Aorta (tissue), 5 donors: ENCODE measurements at places on chromosomes 2 and 18.

DNA sequence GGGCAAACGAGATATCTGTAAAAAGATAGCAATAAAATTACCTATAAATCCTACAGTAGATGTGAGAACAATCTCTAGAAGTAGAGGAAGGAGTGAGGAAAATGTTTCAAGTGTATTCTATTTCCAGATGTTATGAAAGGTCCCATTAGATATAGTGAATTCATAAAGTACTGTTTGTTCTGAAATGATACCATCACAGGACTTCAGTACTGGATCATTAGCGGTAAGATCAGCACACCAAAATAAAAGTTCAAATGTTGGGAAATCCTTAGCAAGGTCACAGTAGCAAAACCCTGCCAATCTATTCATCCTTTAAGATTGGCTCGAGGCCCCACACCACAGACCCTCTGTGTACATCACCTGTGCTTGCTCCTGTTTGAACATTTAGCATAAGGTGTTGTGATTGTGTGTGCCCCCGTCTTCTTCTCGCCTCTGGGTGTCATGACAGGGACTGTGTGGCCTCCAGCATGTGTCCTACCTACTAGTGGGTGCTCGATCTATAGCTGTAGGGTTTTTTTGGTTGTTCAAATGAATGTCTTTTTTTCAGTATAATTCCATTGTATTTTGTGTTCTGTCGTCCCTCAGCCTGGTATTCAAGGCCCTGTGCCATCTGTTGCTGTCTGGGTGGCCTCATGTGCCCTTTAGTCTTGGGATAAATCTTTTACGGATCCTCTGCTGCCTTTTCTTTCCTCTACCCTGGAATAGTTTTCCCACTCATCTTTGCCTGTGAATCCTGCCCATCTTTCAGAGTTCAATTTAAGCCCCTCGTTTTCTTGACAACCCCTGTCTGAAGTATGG, 9.1 kb downstream of the MFSD6 start:
- no peak for DNase-seq
- no peaks in the 10 kb centered on the region for H3K4me1 ChIP-seq
- no peaks in the 10 kb centered on the region for H3K36me3 ChIP-seq
- H3K27ac ChIP-seq, result no peak overlapping the region

DNA sequence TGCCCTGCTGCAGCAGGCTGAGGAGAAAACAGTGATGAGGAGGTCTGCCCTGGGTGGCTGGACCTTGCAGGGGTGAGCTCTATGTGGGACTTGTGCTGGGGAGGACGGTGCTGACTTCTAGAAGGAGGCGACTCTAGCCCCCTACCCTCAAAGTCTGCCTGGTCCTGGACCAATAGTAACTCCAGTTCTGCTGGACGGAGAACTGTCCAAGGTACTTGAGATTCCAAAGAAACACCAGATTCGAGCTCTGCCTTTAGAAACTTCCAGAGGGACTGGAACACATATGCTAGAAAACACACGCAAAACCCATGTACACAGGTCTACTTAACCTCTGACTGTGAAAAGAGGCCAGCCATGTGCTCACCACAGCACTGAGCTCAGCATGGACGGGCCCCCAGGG, 260.6 kb downstream of the TWIST2 start:
- H3K27ac ChIP-seq, result no peak overlapping the region
- no peaks in the 10 kb centered on the region for H3K27me3 ChIP-seq
- peaks cover 2% of the 10 kb centered on the region for H3K36me3 ChIP-seq
- H3K4me1 ChIP-seq, result no peaks in the 10 kb centered on the region
- DNase-seq, result no peak
- no peak overlapping the region for H3K4me3 ChIP-seq

DNA sequence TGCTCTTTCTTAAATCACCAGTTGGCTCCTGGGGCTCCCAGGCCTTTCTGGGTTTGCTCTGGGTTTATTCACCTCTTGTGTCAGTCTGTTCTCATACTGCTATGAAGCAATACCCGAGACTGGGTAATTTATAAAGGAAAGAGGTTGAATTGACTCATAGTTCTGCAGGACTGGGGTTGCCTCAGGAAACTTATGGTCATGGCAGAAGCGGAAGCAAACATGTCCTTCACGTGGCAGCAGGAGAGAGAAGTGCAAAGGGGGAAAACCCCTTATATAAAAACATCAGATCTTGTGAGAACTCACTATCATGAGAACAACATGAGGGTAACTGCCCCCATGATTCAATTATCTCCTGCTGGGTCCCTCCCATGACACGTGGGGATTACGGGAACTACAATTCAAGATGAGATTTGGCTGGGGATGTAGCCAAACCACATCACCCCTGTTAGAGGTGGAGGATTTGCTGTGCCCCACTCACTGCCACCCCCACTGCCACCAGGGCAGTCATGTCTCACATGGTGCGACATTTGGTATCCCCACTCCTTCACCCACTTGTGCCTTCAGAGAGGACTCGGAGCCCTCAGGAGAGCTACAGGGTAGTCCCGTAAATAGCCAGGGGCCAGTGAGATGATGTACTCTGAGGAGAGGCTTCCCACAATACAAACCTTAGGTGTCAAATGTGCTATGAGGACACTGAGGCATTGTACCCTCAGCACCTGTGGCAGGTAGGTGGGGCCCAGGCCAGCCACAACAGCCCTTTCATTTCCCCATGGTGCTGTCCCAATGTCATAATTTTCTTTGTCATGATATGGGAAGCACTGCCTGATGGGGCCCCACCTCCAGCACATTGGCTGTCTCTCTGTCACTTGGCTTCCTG, 35.7 kb downstream of the CDC42EP3 start:
- H3K27ac ChIP-seq, result no peak overlapping the region
- H3K36me3 ChIP-seq, result no peaks in the 10 kb centered on the region
- no peaks in the 10 kb centered on the region for H3K4me1 ChIP-seq
- no peak overlapping the region for H3K4me3 ChIP-seq
- H3K27me3 ChIP-seq, result no peaks in the 10 kb centered on the region

GRCh38 chr2:226771067-226771466, 28.6 kb downstream of the IRS1 start:
- no peaks in the 10 kb centered on the region for H3K4me1 ChIP-seq
- H3K27ac ChIP-seq, result no peak overlapping the region
- no peak for DNase-seq

GRCh38 chr2:120376101-120376500, 30.2 kb downstream of the INHBB start:
- H3K36me3 ChIP-seq, result no peaks in the 10 kb centered on the region
- peak; percentile 12 for DNase-seq
- no peaks in the 10 kb centered on the region for H3K27me3 ChIP-seq
- H3K27ac ChIP-seq, result no peak overlapping the region
- H3K4me3 ChIP-seq, result no peak overlapping the region

- no peak overlapping the region for H3K4me3 ChIP-seq
- no peak for DNase-seq
- H3K4me1 ChIP-seq, result no peaks in the 10 kb centered on the region
- no peaks in the 10 kb centered on the region for H3K27me3 ChIP-seq
Observed at GRCh38 chr18:58364876-58365528, 263.9 kb downstream of the ALPK2 start.

DNA sequence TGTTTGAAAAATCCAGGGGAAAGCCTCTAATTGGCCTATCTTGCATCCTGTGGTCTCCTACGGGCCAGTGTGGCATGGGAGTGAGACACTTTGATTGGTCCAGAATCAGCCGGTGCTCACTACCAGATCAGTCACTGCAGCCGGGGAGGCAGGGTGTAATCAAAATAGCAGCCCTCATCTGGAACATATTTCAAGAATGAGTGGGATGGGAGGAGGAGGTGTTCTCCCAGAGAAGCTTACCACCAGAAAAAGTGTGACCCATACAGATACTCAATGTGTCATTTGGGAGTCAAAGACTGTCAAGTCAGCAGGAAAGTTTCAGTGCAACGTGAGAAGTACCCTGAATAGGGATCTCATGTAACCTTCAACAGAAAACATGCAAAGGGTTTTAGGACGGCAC, 393.9 kb upstream of the SLC14A2 start:
- DNase-seq, result no peak
- H3K27ac ChIP-seq, result no peak overlapping the region
- H3K4me1 ChIP-seq, result no peaks in the 10 kb centered on the region
- no peaks in the 10 kb centered on the region for H3K27me3 ChIP-seq
- H3K36me3 ChIP-seq, result no peaks in the 10 kb centered on the region
- no peak overlapping the region for H3K4me3 ChIP-seq

DNA sequence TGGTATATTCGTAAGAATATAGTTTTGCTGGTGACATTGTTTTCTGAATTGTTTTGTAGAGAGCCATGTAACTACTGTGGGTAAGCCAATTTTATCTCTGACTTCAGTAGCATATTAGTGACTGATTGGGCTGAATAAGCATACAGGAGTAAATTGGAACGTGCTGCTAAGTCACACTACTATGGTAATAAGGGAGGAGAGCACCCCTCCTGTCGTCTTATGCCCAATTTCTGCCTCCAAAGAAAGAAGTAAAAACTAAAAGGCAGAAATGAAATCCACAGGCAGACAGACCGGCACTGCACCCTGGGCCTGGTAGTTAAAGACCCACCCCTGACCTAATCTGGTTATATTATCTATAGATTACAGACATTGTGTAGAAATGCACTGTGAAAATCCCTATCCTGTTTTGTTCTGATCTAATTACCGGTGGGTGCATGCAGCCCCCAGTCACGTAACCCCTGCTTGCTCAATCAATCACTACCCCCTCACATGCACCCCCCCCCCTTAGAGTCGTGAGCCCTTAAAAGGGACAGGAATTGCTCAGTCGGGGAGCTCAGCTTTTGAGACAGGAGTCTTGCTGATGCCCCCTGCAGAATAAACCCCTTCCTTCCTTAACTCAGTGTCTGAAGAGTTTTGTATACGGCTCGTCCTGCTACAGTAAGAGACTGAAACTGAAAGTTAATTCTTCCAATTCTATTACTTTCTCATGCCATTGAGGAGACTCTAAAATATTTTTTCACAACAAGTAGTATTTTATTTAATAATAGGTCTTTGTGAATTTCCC, 167.0 kb downstream of the ZNF804A start:
- no peaks in the 10 kb centered on the region for H3K27me3 ChIP-seq
- no peak overlapping the region for H3K4me3 ChIP-seq
- H3K36me3 ChIP-seq, result no peaks in the 10 kb centered on the region
- DNase-seq, result no peak
- no peaks in the 10 kb centered on the region for H3K4me1 ChIP-seq
- H3K27ac ChIP-seq, result no peak overlapping the region

- DNase-seq, result peak; percentile 17
- no peak overlapping the region for H3K27ac ChIP-seq
- H3K4me3 ChIP-seq, result no peak overlapping the region
- H3K36me3 ChIP-seq, result peaks cover 2% of the 10 kb centered on the region
Observed at GRCh38 chr18:79742076-79742475, 55.7 kb upstream of the KCNG2 start.

GRCh38 chr2:211391189-211391567, 834.8 kb downstream of the CPS1 start:
- H3K4me3 ChIP-seq, result no peak overlapping the region
- no peak for DNase-seq
- H3K27ac ChIP-seq, result no peak overlapping the region
- H3K27me3 ChIP-seq, result no peaks in the 10 kb centered on the region
- H3K4me1 ChIP-seq, result no peaks in the 10 kb centered on the region
- H3K36me3 ChIP-seq, result no peaks in the 10 kb centered on the region

GRCh38 chr2:71943238-71944182, 204.2 kb downstream of the CYP26B1 start:
- no peaks in the 10 kb centered on the region for H3K4me1 ChIP-seq
- H3K36me3 ChIP-seq, result no peaks in the 10 kb centered on the region
- H3K4me3 ChIP-seq, result no peak overlapping the region
- no peak for DNase-seq
- H3K27ac ChIP-seq, result no peak overlapping the region

GRCh38 chr2:150110548-150110947, 376.9 kb downstream of the RND3 start:
- H3K4me1 ChIP-seq, result no peaks in the 10 kb centered on the region
- H3K27me3 ChIP-seq, result no peaks in the 10 kb centered on the region
- DNase-seq, result no peak
- H3K36me3 ChIP-seq, result no peaks in the 10 kb centered on the region
- H3K4me3 ChIP-seq, result no peak overlapping the region
- H3K27ac ChIP-seq, result no peak overlapping the region

DNA sequence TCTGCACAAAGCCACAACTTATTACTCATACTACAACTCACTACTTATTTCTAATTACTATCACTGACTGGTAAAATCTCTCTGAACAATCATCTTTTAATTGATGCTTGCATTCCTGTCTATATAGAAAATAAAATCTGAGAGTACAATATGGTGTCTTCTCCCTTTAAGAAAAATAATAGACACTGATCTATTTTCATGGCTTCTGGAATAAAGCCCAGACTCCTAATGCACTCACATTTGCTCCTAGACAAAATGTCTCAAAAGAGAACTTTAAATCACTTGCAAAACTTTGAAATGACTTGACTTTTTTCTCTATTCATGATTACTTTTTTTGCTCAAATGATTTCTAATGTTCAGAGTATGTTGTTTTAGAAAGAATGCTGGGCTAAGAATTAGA, 28.7 kb downstream of the ESCO1 start:
- DNase-seq, result no peak
- H3K27me3 ChIP-seq, result no peaks in the 10 kb centered on the region
- no peaks in the 10 kb centered on the region for H3K4me1 ChIP-seq
- no peak overlapping the region for H3K27ac ChIP-seq
- no peaks in the 10 kb centered on the region for H3K36me3 ChIP-seq
- no peak overlapping the region for H3K4me3 ChIP-seq

DNA sequence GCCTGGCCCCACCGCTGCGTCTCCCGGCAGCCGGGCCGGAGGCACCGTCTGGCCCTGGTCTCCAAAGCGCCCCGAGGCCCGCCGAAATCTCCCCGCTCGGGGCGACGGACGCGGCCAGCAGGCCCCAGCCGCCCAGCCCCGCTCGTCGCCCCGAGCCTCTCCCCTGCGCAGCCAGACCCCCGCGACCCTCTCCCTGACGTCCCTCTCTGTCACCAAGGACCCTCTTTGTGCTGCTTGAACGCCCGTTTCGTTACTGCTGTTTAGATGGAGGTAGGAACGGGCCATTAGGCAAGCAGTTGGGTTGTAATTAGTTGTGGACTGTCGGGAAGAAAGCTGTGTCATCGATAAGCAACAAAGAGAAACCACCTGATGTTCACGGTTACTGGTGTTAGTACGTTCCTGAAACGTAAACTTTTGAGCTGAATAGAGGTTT, 686 bp downstream of the UBXN4 start:
- H3K27ac ChIP-seq, result peak overlapping the region; percentile 93
- peak; percentile 80 for DNase-seq
- H3K4me3 ChIP-seq, result peak overlapping the region; percentile 98
- no peaks in the 10 kb centered on the region for H3K4me1 ChIP-seq

GRCh38 chr2:120343433-120344105, 2.4 kb upstream of the INHBB start:
- no peaks in the 10 kb centered on the region for H3K4me1 ChIP-seq
- DNase-seq, result peak; percentile 95
- H3K36me3 ChIP-seq, result no peaks in the 10 kb centered on the region
- no peak overlapping the region for H3K4me3 ChIP-seq
- H3K27me3 ChIP-seq, result no peaks in the 10 kb centered on the region
- no peak overlapping the region for H3K27ac ChIP-seq

DNA sequence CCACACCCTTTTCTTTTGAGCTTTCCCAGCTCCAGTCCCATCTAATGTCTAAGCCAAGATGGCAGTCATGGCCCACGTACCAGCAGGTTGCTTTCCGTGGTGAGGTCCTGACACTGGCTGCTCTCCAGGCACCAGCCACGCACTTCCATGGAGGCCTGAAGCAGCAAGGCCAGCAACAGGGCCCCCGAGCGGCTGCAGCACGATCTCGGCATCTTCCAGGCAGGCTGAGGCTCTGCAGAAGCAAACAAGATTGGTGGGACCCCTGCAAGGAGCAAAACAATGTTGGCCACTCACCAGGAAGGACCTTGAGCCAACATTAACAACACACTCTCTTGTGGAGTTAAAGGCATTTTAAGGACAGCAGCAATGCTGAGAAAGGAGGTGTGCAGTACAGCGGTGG, 3.8 kb downstream of the POMC start:
- no peaks in the 10 kb centered on the region for H3K4me1 ChIP-seq
- H3K4me3 ChIP-seq, result no peak overlapping the region
- no peaks in the 10 kb centered on the region for H3K36me3 ChIP-seq
- no peak for DNase-seq
